ENCODE measurements at places on chromosomes 1 and 21.

DNA sequence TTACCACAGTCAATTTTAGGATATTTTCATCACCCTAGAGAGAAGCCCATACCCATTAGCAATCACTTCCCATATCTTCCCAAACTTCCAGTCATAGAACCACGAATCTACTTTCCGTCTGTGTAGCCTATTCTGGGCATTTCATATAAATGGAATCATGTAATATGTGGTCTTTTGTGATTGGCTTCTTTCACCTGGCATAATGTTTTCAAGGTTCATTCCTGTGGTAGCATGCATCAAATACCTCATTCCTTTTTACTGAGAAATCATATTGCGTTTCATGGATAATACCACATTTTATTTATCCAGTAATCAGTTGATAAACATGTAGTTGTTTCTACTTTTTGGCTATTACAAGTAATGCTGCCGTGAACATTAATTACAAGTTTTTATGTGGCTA, 21.5 kb downstream of the DESI2 start:
- no peak for DNase-seq

DNA sequence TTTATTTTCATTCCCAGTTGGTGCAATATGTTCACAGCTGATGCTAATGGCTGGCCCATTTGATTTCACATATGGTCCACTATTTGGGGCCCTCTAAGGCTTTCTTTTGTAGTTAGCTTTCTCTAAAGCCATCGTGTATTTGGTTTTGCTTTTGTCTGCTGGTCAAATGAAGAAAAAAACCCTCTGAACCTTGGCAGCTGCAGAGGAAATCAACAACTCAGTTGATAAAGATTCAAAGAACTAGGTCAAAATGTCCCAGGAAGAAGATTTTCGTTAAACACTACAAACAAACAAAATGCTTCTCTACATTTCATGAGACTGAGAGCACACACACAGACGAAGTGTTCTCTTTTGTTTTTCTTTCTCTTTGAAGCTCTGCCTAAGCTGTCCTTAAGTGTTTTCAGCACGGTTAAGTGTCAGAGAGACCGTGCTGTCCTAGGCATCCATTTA, 655.0 kb downstream of the RWDD3 start:
- no peak for DNase-seq

- no peak for DNase-seq
Measured at GRCh38 chr1:168613691-168614231, 37.4 kb downstream of the XCL1 start.

- DNase-seq = no peak
Measured at GRCh38 chr1:41456847-41457540, 27.5 kb downstream of the EDN2 start.

DNA sequence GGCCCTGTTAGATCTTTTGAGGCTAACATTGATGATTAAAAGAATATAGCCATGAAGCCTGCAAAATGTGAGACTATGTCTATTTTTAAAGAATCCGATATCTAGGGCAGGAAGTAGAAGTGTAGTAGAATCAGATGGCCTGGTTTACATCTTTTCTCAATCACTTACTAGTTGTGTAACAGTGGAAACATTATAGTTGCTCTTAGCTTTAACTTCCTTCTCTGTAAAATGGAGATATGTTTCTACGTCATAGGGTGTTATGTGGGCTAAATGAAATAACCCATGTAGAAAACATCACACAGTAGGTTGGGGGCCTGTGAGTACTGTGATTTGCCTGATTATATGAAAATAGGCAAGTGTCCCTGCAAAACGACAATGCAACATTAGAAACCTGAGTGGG, 4.4 kb upstream of the IGFN1 start:
- DNase-seq = no peak

GRCh38 chr1:4485398-4485797, 169.0 kb upstream of the AJAP1 start:
- no peak for DNase-seq

- DNase-seq = no peak
Measured at GRCh38 chr1:94056996-94057395, 64.0 kb downstream of the ABCA4 start.

GRCh38 chr1:52542085-52542688, 10.7 kb downstream of the TUT4 start:
- DNase-seq = no peak

GRCh38 chr1:62967031-62967430, 183.1 kb downstream of the ATG4C start:
- DNase-seq = no peak

GRCh38 chr1:17646444-17647280, 107.2 kb downstream of the ARHGEF10L start:
- DNase-seq = no peak

GRCh38 chr1:54003249-54003646, 14.7 kb downstream of the LDLRAD1 start:
- no peak for DNase-seq

DNA sequence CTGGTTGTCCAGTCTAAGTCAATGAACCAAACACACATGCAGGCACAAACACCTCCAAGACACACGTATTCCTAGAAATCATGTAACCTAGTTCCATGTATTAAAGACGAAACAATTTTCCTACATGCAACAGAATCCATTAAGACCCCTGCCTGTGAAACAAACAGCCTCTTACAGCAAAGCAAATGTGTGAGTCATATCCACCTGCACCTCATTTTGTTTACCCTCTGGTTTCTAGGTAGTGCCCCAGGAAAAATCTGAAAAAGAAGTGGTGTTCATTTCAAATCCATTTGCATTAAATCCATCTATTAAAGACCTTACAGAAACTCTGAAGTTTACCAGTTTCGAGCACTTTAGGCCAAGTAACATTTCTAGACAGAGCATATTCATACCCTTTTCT, 74.1 kb downstream of the VCAM1 start:
- DNase-seq = no peak

GRCh38 chr1:31476891-31477846, 64.2 kb downstream of the SERINC2 start:
- DNase-seq = no peak

Data from stimulated activated CD8-positive, alpha-beta memory T cell treated with anti-CD3 and anti-CD28 coated beads, Interleukin-2, amount 100 ng/mL, for 1 hour (primary cell).